ENCODE measurements at places on chromosomes 7 and 10.

DNA sequence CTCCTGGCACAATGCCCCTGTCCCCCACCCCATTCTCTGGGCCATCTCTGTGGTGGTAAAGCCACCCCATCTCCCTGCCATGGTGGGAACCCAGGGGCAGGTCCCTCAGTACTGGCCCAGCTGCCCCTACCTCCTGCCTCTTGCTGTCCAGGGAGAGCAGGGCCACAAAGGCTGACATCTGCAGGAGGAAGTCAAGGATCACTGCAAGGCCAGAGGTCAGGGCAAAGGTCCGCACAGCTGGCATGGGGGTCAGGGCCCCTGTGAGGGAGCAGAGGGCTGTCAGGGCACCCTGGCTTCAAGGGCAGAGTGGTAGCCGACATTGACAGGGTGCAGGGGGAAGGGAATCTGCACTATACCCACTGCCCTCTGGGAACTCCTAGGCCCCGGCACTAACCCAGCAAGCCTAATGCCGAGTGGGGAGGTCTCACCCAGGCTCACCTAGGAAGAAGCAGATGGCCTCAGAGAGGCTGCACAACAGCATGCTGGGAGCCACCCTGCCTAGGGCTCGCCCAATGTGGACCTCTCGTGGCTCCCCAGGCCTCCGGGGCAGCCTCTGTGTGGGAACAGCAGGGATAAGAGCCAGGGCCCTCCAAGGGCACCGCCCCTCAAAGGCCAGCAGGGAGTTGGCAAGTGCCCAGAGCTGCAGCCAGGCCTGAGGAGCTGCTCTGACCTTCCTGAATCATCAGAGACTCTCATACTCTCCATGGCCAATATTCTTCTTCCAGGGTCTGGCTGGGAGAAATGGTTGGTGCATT lies 7.7 kb downstream of the NPC1L1 start:
- no peak for DNase-seq

- DNase-seq, result no peak
Measured at GRCh38 chr7:126535176-126535575, 717.6 kb downstream of the GRM8 start.

DNA sequence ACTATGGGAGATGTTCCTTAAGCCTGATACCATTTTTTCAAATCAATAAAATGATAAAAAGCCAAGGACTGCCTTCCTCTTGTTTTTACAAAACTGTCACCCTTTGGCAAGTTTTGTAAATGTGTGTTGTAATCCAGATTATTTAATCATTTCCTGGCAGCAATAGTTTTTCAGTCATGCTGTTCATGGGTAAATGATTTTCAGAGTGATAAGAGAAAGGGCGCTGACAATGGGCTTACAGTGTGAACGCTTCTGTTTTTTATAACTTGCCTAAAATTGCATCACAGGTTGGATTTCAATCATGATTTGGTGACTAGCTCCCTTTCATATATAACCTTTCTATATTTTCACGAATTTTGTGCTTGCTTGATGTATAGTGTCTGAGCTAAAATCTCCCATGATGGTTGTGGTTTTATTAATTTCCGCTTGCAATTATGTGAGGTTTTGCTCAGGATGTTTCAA lies 19.0 kb upstream of the DMBT1 start:
- DNase-seq, result no peak

GRCh38 chr10:76209135-76209534 lies 777.7 kb downstream of the LRMDA start:
- DNase-seq, result no peak

GRCh38 chr7:70505886-70506285 lies 626.1 kb upstream of the GALNT17 start:
- DNase-seq, result no peak

- no peak for DNase-seq
Measured at GRCh38 chr7:82441669-82442478, 1.7 kb downstream of the CACNA2D1 start.

DNA sequence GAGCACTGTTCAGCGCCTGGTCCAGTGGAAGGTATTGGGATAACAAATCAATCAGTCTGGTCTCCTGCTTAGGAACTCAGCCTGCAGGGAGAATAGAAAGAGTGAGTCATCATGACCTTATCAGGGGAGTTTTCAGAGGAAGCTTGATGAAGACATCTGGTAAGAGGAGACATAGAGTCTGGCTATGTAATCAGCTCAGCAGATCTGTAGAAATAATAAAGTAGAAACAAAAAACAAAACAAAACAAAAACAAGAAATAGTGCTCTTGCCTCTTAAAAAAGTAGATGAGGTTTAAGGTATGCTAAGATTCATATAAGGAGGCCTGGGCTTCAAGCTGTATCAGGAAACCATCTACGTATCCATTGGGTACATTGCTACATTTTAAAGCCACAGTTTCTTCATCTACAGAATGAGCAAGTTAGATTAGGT lies 14.4 kb downstream of the TAS2R41 start:
- no peak for DNase-seq

GRCh38 chr7:11570922-11571550 lies 261.0 kb downstream of the THSD7A start:
- DNase-seq, result no peak

- DNase-seq, result no peak
Measured at GRCh38 chr7:106042196-106042611, 69.9 kb downstream of the SYPL1 start.

GRCh38 chr10:19505320-19506312 lies 310.6 kb upstream of the PLXDC2 start:
- no peak for DNase-seq

- DNase-seq, result no peak
Measured at GRCh38 chr10:6320320-6321010, 117.7 kb downstream of the PFKFB3 start.

DNA sequence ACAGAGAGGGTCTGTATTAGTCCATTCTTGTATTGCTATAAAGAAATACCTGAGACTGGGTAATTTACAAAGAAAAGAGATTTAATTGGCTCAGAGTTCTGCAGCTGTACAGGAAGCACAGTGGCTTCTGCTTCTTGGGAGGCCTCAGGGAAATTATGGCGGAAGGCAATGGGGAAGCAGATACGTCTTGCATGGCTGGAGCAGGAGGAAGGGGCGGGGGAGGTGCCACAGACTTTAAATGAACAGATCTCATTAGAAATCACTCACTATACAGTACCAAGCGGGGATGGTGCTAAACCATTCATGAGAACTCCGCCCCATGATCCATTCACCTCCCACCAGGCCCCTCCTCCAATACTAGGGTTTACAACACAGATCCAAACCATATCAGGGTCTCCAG lies 3.7 kb upstream of the CALU start:
- no peak for DNase-seq

DNA sequence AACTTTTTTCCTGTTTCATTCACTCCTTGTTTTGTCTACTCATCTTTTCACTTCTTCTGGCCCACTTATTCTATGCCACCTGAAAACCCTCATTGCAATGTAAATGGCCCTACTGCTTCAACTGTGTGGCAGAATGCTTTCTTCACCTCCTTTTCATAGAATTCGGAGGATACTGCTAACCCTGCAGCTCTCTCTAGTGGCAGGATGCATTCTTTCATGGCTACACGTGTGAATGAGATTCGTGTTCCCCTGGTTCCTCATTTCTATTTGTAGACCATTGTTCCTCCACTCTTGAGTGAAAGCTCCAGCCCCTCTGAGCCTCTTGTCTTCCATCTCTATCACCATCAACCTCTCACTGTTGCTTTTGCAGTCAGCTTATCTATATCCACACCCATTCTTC lies 20.9 kb upstream of the CYP26C1 start:
- DNase-seq, result no peak

GRCh38 chr7:132030883-132031282 lies 474.5 kb upstream of the PODXL start:
- DNase-seq, result no peak

DNA sequence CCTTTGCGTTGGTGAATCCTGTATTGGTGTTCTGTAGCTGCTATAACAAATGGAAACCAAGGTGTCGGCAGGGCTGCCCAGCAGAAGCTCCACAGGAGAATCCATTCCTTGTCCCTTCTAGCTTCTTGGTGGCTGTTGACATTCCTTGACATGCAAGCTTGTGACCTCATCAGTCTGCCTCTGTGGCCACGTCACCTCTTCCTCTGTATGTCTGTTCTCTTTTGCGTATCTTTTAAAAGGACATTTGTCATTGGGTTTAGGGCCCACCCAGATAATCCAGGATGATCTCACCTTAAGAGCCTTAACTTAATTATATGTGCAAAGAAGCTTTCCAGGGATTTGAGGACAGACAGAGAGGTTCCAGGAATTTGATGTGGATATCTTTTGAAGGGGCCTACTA lies 15.3 kb upstream of the ZCCHC24 start:
- no peak for DNase-seq

GRCh38 chr7:36583318-36583717 lies 141.0 kb downstream of the AOAH start:
- no peak for DNase-seq

DNA sequence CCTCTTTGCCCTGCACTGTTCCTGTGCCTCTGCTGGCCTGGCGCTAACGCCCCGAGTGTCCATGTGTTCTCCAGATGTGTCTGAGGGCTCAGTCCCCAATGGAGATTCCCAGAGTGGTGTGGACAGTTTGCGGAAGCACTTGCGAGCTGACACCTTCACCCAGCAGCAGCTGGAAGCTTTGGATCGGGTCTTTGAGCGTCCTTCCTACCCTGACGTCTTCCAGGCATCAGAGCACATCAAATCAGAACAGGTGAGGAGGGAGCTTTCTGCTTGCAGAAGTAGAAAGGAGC lies 60.9 kb downstream of the PAX2 start:
- DNase-seq, result no peak

DNA sequence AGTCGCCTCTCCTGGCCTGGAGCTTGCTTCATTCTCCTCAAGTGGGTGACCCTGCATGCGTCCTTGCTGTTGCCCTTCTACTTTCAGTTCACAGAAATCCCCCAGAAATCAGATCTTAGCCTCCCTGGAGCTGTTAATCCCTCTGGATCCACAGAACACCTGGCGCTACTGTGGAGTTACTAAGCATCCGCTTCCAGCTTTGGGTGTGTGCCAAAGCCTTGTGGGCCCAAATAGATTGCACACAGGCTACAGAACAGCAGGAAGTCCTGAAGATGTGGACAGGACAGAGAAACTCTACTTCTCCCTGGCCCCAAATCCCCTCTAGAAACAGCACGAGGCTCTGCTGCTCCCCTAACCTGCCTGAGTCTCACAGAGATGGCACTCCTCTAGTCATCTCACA lies 36.6 kb upstream of the PDLIM1 start:
- DNase-seq, result no peak

DNA sequence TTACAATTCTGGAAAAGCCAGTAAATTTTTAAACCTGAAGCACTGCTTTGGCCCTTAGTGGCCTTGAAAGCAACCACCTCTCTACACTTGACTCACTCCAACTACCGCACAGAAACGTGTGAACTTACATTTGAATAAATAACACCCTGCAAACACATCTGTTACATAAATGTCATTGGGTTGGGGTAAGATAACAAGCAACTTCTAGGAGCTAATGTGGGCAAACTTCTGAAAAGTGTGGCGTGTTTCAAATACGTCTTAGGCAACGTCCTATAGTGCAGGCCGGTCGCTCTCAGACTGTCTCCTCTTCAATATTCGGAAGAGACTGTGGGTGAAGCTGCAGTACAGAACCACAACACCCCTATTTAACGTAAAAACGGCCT lies 474 bp downstream of the ORC5 start:
- DNase-seq, result no peak

- DNase-seq, result no peak
Measured at GRCh38 chr7:150988230-150989226, 2.3 kb upstream of the NOS3 start.

- no peak for DNase-seq
Measured at GRCh38 chr7:112171673-112172072, 34.5 kb downstream of the DOCK4 start.

GRCh38 chr7:99557940-99558305 lies 519 bp upstream of the ZNF655 start:
- no peak for DNase-seq

- no peak for DNase-seq
Measured at GRCh38 chr10:46019569-46020343, 10.7 kb downstream of the NCOA4 start.

DNA sequence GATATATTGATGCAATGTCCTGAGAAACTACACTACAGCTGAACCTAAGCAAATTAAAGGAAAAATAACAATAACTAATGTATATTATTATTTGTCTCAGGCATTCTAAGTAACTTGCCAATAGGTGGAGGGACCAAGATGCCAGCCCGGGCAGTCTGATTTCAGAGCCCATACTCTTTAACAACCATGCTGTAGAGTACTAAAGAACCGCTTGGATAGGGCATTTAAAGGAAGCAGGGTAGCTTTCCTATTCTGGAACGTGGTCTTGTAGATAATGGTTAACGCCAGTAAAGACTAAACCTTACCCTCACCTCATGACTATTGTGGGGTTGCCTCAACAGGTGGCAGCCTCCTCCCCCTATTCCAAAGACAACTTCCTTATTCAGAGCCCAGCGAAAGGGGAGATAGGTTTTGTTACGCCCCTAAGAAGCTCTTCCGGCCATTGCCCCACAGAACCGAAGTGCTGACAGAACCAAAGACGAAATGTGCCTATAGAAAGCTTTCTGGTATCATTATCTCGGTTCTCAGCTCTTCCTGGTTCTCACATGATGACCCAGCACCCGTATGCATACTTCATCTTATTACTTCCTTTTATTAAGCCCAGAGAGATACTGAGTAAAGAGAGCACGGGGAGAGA lies 707 bp upstream of the C1GALT1 start:
- no peak for DNase-seq

- no peak for DNase-seq
Measured at GRCh38 chr7:114901771-114902170, 20.1 kb upstream of the MDFIC start.

DNA sequence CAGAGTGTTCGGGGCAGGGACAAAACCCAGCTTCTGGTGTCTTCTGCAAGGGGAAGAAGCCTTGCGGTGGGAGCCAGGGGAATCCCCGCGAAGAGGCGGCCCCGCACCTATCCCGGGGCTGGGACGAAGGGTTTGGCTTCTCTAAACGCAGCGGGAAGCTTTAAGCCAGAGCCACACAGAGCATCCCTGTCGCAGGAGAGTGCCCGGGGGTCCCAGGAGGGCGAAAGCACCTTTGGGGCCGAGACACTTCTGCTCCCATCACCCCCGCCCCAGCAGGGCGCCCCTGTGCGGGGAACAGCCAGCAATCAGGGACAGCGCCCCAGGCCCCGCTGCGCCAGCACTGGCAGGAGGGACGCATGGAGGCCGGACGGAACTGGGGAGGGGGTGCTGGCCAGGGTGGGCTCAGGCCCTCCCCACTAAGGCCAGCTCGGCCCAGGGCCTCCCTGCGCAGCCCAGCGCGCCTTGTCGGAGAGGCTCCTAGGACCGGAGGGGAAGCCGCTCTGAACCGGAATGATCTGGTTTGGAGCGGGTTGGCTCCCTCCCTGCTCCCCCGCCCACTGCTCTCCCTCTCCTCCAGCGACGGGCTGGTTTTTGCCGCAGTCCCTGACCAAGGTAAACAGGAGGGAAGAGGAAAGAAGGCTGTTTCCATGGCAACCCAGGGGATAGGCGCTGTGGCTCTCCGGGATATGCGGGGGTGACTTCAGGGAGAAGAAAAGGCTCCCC lies 63.9 kb downstream of the TMEM209 start:
- no peak for DNase-seq
